Epithelial cell of esophagus (primary cell): ENCODE measurements at places on chromosomes 11 and 22.
A peak's percentile ranks its signal among the peaks of the same experiment; 100 is the strongest.

DNA sequence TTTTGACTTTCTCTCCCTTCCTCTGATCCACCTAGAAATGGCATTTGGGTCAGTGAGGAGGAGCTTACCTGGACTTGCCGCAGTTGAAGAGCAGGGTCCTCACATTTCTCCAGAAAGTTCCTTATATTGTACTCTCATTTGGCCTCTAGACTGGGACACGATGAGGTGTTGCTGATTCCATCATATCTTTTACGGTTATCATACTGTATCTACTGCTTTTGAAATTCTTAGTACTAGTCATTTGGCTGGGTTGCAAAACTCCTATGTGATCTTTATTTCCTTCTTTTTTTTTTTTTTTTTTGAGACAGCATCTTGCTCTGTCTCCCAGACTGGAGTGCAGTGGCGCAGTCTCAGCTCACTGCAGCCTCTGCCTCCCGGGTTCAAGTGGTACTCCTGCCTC lies 58.7 kb upstream of the FAM181B start:
- DNase-seq, result no peak

DNA sequence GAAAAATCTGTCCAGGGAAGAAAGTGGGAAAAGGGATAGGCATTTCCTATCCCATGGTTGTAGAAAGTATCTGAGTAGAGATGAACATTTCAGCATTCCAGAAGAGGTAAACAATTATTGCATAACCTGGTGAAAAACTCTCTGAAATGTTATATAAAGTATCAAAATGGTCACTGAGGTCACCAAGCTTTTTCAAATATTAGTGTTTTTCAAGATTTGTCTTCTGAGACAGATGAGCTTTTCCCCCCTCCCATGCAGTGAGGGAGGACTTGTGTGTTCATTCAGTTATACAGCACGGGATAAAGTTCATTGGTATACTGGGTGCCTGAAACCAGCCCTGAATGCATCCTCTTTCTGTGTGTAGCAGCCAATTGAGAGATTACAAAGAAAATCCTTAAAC lies 1.9 kb upstream of the DEPDC7 start:
- no peak for DNase-seq

- DNase-seq, result no peak
Observed at GRCh38 chr11:30788849-30789248, 202.7 kb upstream of the MPPED2 start.

GRCh38 chr22:50306753-50307749 lies at the start of gene PLXNB2:
Gene PLXNB2, minus strand, starts transcription at chr22:50307646. Its CDS starts 17,062 bp downstream, at chr22:50290584.
- peak; percentile 77 for DNase-seq

DNA sequence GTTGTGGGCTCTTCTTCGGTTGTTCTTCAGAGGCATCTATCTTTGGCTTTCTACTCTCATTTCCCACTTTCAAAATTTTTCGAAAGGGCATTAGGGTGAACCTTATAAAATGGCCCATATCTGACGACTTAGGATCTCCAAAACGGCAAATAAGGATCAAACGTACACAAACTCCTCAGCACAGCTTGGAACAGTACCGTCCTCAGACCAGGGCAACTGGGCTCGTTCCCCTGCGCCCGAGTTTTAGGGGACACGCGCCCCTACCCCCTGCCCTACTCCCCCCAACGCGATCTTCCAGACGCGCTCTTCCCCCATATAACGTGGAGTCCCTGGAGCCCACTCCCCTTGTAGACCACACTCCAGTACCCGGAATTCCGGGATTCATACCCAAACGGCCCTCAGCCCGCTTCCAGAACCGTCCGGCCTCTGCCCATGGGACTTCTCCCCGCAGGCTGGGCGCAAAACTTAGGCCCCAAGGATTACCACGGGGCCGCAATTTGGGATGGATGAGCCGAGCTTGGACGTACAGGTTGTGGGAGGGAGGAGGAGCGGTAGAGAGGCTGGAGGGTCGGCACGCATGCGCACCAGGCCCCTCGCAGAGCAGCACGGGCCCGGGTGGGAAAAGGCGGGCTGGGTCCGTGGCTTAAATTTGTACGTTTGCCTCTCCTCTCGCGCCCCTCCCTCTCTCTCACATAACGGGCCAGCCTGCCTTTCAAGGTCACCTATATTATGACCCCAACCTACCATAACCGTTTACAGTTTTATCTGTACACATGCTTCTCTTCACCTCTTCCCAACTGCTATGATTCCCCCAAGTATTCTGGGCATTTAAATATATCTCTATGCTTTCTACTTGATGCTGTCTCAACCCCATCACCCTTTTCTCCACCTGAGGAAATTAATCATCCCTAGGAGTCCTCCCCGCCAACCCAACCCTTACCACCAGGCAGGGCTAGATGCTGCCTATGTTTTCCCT lies 3.4 kb downstream of the CCDC89 start:
- peak; percentile 34 for DNase-seq

DNA sequence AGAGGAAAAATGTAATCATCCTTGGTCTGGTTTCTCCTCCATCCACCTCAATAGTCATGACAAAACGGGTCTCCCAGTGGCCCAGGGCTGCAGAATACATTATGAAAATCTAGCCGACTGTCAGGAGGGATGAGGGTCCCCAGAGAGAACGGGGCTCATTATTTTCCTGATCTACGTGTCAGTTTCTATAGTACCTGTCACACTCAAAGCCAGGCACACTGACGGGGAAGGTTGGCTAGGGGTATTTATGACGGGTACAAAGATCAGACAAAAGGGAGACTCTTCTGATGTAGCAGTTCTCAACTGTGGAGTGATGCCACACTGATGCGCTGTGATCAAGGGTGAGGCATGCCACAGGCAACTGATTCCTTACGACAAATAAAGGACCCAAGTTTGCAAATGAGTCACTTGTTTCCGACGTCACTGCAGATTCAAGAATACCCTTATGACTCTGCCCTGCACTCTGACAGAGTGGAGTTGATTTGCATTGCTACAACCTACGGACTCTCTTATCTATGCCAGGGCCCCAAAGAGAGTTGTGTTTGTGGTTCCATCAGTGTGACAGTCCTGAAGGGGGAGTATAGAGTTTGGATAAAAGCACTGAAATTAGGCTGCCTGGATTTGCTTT lies 188.2 kb upstream of the TBCEL start:
- no peak for DNase-seq

- no peak for DNase-seq
Observed at GRCh38 chr22:34804604-34805003, 261.4 kb upstream of the ISX start.

DNA sequence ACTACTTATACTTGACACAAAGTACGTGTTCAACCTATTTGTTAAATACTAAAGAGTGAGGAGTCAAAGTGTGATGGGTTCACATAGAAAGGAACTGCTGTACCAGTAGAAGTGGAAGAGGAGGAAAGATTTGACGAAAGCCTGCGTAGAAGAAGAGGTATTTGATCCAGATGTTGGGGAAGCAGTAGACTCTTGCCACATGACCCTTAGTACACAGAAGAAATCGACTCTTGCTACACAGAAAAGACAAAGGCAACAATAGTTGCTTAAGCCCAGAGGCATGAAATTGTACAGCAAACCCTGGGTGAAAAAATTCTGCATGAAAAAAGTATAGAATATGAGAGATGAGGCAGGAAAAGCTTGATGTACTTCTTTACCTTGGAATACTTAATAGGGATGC lies 152.9 kb downstream of the ETS1 start:
- no peak for DNase-seq

- no peak for DNase-seq
Observed at GRCh38 chr11:63869683-63870082, 30.8 kb downstream of the MARK2 start.

- DNase-seq, result no peak
Observed at GRCh38 chr11:129590753-129591475, 215.3 kb downstream of the BARX2 start.

GRCh38 chr11:124082371-124082770 lies 32.9 kb upstream of the VWA5A start:
- peak; percentile 69 for DNase-seq

DNA sequence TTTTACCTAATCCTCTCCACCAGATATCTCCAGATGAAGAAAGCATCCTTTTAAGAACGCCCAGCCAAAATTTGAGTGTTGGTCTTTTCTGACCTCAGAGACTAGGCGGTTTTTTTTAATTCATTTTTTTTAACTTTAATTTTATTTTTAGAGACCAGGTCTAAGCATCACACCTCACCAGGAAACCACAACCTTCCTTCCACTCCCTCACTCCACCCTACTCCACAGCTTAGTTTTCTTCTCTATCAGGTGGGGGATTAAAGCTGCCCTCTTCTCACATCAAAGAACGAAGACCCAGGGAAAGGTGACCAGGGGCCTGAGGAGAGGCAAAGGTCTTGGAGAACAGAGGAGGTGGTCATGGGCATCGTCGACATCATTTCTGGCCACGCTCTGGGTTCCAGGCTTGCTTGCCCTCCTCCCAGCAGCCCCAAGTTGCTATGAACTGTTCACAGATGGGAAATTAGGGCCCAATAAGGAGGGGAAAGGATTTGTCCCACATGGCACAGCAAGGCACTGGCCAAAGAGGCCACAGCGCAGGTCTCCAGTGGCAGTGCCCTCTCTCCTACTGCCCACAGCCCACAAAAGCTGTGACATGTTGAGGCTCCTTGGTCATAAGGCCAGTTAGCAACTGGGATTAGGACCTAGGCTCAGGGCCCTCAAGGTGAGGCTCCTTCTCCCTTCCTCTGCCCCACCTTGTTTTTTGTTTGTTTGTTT lies 1.4 kb upstream of the PEX16 start:
- DNase-seq, result no peak

GRCh38 chr11:79066456-79067351 lies 374.1 kb downstream of the TENM4 start:
- no peak for DNase-seq
